ENCODE measurements at places on chromosomes 3 and 15.
A peak's percentile ranks its signal among the peaks of the same experiment; 100 is the strongest.

DNA sequence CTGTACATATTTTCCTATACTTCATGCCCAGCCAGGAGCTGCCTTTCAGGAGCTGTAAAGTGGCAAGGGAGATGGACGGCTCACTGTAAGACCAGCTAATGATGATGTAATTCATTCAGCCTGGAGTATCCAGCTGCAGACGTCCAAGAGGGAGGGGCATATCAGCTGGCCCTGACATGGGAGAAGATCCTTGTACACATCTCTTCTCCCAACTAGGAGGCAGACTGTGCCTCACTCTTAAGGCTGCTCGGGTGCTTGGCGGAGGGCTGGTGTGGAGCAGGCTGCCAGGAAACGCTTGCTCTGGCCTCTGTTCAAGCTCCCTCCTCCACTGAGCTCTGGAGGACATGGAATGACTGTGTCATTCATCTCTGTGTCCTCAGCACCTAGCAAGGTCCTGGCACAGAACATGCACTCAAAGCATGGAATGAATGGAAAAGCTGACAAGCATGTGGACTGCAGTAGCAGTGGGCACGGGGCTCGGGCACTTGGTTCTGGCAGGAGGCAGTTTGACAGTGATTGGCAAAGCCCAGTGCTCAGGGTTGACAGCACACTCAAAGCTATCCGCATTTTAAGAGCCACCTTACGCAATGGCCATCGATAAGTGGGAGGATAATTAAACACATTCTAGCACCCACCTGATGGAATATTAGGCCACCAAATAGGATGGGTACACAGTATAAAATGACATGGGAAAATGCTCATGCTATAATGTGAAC is 72.4 kb downstream of the TBC1D2B start:
- DNase-seq = no peak

DNA sequence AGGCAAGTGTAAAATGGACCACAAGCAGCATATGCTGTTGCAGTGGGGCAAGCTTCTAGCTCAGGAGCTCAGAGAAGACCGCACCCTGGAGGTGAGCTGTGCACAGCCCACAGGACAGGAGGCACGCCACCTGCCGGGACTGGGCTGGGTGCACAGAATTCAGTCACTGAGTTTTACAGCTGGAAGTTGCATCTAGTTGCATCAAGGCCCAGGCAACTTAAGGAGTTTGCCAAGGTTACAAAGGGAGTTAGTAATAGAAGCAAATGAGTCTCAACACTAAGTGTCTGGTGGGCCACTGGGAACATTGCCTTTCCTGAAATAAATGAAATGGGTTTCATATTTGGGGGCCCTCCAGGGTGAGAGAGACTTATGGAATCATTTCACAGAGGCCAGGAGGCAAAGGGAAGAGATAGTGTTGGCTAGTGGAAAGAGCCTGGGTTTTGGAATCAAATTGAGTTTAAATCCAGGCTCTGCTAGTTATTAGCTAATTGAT is 36.0 kb upstream of the TIMP4 start:
- peak; percentile 63 for DNase-seq

DNA sequence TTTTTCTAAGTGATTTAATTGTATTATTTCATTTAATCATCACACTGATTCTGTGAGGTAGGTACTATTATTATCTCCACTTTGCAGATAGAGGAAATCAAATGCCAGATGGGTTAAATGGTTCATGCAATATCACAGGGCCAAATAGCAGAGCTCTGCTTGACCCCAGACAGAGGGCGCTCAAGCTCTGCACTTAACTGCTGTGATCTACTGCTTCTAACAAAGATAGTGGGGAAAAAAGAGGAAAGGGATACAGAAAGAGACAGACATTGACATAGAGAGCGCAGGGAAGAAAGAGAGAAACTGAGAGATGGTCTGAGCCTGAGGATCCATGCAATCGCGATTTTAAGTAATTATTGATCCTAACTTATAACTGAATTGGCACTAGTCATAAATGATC is 279.1 kb upstream of the THRB start:
- peak; percentile 16 for DNase-seq

DNA sequence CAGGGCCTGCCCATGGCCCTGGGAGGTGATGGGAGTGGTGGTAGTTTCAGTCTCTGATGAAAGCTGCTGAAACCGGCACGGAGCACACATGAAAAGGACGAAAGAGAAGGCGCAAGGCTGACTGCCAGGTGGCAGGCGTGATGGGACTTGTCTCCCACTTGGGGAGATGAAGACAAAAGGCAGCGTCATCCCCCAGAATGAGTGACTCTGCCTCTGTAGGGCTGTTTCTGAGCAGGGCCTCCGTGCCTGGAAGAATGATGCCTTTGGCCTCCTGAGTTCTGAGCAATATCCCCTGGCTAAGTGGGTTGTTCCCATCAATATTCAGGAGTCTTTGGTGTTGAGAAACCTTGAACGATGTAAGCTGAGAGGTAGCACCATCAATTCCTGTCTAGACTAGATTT is 237.8 kb downstream of the OPA1 start:
- DNase-seq = no peak

DNA sequence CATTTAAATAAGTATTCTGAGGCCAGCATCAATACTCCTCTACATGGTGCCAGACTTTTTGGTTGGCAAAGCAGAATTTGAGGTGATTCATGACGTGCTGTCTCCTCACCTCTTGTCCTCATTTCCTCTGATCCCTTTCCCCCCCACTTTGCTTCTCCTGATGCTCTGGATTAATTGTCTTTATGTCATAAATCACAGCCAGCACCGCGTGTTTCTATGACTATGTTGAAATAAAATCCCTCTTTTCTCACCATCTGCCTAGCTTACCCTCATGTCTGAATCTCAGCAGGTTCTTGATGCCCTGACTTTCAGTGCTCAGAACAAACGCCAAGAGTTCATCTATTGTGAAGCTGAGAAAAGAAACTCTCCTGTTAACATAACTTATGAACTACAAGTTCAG is 19.7 kb upstream of the PTPRG start:
- DNase-seq = no peak

DNA sequence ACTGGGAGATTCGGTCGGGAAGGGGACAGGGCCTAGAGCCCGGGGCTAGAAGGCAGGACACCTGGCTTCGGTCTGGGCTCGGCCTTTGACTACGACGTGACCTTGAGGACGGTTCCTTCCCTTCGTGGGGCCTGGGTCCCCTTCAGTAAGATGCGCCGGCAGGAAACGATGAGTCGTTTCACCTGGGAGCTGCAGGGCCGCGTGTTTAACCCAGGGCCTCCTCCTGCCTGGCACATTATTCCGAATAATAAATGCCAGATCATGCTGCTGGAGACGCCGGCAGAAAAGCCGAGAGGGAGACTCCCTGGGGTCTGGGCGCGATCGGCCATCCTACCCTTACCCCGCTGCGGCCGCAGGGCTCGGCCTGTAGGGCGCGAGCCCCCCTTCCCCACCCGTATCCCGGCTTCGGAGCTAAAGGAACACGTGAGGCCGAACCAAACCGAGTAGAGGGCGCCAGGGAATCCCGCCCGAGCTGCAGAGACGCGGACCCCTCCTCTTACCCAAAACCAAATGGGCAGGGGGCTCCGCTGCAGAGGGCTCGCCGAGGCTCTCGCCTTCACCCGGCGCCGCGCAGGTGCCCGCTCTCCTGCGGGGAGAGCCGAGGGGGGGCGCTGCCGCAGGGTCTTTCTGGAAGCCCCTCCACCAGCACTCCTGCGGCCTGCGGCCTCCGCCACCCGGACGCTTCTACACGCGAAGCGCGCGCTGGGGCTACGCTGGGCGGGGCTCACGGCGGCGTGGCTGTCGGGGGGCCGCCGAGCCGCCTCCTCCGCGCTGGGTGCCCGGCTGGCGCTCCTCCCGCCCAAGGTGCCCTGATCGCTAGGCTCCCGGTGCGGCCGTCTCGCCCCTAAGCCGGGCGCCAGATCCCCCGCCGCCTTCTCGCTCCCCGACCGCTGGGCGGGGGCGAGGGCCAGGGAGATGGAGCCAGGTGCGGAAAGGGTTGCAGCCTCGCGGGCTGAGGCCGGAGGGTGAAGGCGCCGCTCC is at the start of gene BDH1:
Gene BDH1, minus strand, starts transcription at position 688 of the 981 bp plus-strand sequence. CDS start 9,525 bp downstream, outside the sequence.
- DNase-seq = peak; percentile 84

DNA sequence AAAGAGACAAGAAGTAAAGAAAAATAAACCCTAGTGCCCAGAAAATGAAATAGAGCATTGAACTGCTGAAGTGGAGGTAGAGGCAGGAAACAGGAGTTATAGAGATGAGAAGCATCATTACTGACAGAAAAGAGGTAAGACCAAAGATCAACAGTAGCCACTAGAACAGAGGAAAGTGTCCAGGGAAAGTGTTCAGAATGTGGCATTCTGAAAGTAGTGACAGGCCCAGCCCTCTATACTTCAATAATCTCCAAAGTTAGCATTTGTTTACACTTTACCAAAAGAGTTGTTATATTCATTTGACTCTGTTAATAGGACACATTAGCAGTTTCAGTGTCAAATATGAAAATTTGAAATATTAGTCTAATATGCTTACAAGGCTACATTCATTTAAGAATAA is 727.1 kb upstream of the NECTIN3 start:
- DNase-seq = no peak

GRCh38 chr15:57923306-57923705 is 142.2 kb downstream of the ALDH1A2 start:
- no peak for DNase-seq

DNA sequence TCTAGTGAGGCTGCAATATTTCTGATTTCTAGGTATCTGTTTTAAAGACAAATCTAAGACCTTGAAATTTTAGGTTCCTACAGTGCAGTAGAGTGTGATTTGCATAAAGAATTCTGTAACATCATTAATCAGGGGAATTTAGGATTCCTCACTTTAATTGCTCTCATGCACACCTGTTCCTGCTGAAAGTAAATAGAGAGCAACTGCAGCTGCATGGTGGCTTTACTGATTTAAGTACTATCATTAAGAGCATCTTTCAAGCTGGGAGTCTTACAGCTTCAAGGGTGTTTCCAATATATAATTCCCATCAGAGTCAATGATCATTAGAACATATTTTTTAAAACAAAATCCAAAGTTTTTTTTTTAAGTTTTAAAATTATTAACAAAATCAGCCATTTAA is 36.0 kb upstream of the C3orf70 start:
- DNase-seq = no peak

GRCh38 chr3:125054449-125055329 is 1.1 kb downstream of the HEG1 start:
- peak; percentile 84 for DNase-seq

DNA sequence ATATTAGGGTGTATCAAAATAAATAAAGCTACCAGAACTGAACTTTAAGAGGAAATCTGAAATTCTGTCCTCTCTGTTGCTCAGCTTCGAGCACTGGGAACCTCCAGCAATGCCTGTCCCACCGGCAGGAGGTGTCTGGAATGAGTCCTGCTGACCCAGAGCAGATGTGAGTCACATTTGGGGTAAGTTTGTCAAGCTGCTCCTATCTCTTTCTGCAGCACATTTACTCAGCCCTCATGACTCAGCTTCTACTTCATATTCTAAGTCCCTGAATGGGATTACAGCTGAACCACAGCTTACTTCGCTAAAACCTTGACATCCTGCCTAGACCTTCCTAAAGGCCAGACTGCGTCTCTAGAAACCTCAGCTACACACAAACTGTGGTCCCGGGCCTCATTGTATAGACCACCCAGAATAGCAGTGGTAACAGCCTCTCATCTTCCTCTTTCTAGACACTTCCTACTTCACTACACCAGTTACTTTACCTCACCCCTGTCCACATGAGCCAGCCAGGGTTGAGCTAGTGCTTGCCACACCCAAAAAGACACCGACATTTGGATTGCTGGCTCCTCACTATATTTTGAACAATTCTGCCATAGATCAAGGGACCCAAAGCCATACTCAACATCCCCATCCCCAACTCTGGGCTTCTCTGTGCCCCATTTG is 109.6 kb upstream of the TMCO5A start:
- peak; percentile 2 for DNase-seq

DNA sequence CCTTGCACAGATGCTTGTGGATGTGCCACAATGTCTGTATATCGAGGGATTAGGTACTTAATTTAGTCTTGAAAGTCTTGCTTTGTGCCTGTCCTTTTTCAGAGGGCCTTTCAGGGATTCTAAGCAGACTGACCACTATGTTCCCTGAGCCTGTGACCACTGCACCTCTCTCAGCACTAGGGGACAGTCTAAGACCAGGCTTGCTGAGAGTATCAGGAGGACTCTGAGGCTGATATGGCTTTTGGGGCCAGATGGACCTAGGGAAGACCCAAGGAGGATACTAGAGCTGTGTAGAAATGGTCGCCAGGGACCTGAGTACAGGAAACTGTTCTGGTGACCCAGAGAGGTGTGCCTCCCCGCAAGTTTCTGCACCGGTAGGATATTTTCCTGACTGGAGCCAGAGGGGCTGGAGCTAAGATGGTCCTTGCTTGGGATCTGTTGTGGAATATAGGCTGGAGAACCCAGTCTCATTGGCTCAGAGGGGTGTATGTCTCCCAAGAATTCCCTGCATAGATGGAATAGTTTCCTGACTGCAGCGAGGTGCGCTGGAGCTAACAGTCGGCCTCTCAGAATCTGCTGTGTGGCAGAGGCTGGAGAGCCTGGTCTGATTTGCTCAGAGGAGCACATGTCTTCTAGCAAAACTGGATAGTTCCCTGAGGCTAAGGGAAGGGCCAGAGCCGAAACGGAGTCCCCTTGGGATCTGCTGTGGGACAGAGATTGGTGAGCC is 213.2 kb upstream of the DCBLD2 start:
- peak; percentile 17 for DNase-seq

DNA sequence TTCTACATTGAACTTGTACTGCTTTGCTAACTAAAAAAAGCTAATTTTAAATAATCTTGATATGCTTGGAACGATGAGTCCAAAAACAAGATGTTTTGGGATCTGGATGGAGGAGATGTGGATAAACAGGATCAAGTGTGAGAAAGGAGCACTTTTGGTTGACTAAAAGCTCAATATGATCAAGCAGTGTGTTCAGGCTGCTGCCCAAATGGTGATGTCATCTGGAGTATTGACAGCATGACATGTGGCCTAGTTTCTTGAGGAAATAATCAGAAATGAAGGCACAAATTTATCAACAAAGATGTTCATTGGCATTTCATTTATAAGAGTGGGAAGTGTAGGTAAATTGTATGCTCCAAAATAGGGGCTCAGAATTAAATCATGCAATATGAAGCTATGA is 161.2 kb downstream of the SOX2 start:
- no peak for DNase-seq

GRCh38 chr3:4834403-4834866 is 144.8 kb upstream of the BHLHE40 start:
- DNase-seq = peak; percentile 63

- no peak for DNase-seq
Measured at GRCh38 chr15:96020133-96020532, 310.4 kb upstream of the NR2F2 start.

GRCh38 chr3:162168715-162169114 is 672.1 kb downstream of the OTOL1 start:
- no peak for DNase-seq

GRCh38 chr3:113736548-113737089 is 9.4 kb downstream of the NAA50 start:
- DNase-seq = peak; percentile 40
